ENCODE measurements at places on chromosomes 12 and 14.

- no peak for DNase-seq
Observed at GRCh38 chr12:12870465-12870864, 20.9 kb upstream of the GPRC5A start.

- DNase-seq, result no peak
Observed at GRCh38 chr12:108215458-108215857, 86.4 kb downstream of the WSCD2 start.

GRCh38 chr14:32620303-32620702 lies 291.2 kb downstream of the AKAP6 start:
- DNase-seq, result no peak

DNA sequence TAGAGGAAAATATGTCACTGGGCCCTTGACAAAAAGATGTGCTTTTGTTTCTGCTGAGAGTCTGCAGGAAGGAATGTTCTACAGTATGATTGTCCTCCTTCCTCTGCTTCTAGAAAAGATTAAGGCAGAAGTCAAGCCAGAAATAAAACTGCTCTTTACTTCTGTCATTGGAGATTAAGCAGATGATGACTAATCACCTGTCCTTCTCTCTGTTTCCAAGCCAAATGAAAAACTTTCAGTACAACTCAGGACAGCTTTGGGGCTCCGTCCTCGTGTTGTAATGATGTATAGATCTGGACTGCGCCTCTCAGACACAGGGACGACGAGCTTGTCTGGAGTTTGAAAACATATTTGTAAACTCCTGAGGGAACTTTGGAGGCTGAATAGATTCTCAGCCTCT lies 159.3 kb downstream of the DYRK2 start:
- DNase-seq, result no peak

DNA sequence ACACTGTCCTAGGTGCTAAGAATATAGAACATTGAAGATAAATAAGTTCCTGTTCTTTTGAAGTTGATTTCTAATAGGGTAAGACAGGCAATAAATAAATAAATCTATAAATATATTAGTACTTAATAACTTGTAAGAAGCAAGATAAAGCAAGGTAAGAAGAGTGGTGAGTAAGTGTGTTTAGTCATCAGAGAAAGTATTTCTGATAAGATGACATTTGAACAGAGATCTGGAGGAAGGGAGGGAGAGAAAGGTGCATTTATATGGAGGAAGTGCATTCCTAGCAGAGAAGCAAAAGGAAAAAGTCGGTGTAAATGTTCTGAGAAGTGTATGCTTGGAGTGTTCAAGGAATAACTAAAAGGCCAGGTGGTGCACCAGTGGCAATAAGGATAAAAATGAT lies 184.4 kb upstream of the GRIP1 start:
- no peak for DNase-seq

DNA sequence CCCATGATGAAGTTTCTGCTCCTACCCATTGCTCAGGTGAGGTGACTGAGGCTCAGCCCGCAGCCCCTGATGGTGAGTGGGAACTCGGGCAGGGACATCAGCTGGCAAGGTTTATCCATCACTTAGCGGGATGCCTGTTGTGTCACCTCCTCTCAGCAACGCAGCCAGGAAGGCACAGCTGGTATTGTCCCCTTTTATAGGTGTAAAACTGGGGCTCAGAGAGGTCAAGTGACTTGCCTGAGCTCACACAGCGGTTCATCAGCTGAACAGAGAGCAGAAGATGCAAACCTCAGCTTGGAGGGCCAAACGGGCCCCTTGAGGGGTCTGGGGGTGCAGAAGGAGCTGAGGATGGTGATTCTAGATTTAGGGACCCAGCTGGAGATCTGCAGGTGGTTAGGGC lies 143.6 kb downstream of the PHETA1 start:
- no peak for DNase-seq

- no peak for DNase-seq
Observed at GRCh38 chr12:109737126-109737525, 23.5 kb downstream of the FAM222A start.

DNA sequence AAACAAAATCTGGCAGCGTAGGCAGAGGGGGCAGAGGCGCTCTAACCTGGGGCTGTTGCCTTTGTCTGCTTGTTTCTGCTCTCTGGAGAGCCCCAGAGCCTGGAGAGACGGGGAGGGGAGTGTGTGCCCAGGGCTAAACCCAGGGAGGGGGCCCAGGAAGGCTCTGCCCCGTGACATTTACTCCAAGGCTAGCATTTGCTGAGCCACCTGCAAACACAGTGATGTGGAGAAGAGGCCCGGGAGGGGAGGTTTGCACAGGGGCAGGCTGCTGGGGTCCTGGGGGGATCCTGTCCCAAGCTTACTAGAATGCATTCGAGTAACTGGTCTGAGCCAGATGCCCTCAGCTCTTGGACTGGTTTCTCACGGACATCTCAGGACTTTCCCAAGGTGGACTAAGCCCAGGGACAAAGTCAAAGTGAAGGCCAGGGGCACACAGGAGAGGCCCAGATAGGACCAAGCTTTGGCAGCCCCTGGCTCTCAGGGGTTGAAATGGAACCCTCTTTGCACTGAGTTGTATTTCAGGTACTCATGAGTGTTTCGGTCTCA lies 12.0 kb downstream of the MEG3 start:
- DNase-seq, result no peak

GRCh38 chr14:93005135-93005813 lies 82.3 kb downstream of the CHGA start:
- DNase-seq, result no peak

DNA sequence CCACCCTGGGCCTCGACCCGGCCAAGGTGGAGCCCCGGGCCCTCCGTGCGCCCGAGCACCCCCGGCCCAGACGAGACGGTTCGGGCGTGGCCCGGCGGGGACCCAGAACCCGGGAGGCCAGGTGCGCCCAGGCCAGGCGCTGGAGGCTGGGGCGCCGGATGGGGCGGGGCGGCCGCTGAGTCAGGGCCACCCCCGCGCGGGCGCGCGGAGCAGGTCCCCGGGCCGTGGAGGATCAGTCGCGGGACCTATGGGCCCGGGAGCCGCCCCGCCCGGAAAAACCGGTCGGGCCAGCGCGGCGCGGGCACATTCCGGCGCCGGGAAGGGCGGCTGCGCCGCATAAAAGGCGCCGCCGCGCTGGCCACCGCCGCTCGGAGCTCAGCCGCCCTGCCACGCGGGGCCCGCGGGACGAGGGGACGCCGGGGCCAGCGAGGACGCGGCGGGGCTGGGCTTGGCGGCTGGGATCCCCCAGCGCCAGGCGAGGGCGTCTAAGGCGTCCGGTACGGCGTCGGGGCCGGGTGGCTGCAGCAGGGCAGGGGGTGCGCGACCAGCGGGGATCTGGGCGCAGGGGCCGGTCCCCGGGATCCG lies 21.5 kb upstream of the KIF26A start:
- no peak for DNase-seq

GRCh38 chr12:11798856-11799501 lies 149.5 kb downstream of the ETV6 start:
- DNase-seq, result no peak

DNA sequence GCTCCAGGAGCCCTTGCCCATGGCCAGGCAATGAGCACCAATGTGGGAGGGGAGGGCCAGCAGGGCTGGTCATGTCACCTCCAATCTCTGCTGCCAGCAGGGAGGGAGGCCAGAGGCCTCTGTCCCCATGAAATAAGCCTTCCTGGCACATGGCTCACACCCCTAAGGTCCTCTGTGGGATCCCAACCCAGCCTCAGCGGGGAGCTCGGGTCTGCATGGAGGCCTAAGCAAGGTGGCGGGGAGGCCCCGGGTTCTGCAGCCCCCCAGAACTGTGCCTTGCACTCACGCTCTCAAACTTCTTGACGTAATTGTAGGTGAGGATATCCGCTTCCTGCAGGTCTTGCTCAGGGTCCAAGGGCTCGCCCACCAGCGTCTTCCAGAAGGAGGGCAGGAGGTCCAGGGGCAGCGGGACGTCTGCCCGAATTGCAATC lies 41.7 kb downstream of the TRAFD1 start:
- no peak for DNase-seq

DNA sequence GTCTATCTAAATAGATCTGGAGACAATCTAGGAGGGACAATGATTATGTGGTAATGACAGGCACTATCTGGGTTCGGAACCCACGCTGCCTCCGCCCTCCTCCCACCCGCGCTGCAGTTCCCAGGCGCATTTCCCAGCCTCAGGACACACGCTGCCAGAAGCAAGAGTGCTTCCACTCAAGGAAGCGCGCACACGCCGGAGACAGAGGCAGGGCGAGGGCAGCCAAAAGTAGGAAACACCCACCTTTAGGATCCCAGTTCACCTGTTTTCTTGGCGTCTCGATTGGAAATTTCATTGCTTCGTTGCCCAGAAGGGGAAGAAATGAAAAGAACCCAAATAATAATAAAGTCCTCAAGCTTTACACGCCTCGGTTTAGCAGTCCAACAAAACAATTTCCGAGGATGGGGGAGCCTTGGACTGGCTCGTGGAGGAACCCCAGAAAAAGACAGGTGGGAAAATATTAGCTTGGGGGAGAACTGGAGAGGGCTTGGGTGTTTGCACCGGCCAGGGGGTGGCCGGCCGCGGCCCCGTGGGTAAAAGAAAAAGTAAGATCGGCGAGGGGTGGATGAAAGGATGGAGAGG lies 474 bp downstream of the KCNK10 start:
- DNase-seq, result no peak

DNA sequence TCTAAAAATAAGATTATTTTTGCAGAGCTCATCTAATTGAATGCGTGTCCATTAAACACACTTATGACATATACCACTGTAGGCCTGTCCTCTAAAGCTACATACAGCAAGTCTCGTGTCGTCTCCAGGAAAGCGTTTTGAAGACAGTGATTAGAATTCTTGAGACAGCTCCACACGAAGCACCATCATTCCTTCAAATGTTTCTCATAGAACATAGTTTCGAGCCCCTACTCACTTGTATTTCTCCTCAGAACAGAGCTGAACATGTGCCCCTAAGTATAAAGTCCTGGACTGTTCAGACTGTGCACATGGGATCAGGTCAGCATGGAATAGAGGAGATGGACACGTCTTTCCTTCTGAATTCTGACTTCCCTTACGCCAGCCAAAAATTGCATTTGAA lies 64.5 kb upstream of the HMGA2 start:
- DNase-seq, result no peak

All from T-cell (primary cell).